Activated CD4-positive, alpha-beta T cell treated with anti-CD3 and anti-CD28 coated beads, Interleukin-10, Interleukin-2, amounts not matched to agents 100 ng/mL and 50 ng/mL, durations not matched to agents 16 hours and 8 hours (primary cell): ENCODE measurements at places on chromosomes 6 and 20.

GRCh38 chr6:31736021-31736767 is at the start of gene CLIC1:
Gene CLIC1, minus strand, starts transcription at chr6:31736530. Its CDS starts 230 bp downstream, at chr6:31736300.
- DNase-seq = peak; percentile 91

DNA sequence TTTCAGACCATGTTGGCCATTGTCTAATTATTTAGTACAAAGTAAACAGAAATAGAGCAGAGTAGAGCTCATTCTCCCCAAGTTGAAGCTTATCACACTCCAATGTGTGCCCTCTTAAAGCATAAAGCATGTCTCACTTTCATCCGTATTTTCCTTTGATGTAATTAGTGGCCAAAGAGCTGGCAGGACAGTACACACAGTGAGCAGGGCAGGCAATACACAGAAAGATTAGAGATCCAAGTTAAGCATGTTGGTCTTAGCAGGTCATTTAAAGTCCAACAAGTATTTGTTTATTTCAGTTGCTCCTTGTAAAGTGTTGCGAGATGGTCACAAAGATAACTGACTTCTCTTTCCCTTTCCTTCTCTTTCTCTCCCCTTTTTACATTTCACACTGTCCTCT is 47.2 kb downstream of the RFX6 start:
- no peak for DNase-seq

DNA sequence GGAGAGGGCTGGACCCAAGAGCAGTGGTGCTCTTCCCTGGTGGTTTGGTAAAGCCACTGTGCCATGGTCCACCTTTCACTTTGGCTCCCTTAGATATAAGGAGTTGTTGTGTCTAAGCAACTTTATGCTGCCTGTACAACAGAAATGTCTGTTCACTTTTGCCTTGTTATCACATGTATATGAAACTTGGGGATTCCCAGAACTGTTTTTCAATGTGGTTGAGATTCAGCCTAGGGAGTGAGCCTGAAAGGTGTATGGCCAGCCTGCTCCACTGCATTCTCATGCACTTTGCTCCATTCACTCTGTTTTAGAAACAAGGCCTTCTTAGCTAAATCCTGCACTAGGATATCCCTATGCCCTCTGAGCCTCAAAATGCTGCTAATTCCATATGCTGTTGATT is 234.5 kb upstream of the THEMIS start:
- DNase-seq = peak; percentile 7

GRCh38 chr20:25480797-25481196 is 73.3 kb downstream of the GINS1 start:
- DNase-seq = no peak

GRCh38 chr6:106135911-106136571 is 49.9 kb downstream of the PRDM1 start:
- no peak for DNase-seq

GRCh38 chr6:5215159-5215558 is 45.6 kb downstream of the LYRM4 start:
- DNase-seq = no peak

DNA sequence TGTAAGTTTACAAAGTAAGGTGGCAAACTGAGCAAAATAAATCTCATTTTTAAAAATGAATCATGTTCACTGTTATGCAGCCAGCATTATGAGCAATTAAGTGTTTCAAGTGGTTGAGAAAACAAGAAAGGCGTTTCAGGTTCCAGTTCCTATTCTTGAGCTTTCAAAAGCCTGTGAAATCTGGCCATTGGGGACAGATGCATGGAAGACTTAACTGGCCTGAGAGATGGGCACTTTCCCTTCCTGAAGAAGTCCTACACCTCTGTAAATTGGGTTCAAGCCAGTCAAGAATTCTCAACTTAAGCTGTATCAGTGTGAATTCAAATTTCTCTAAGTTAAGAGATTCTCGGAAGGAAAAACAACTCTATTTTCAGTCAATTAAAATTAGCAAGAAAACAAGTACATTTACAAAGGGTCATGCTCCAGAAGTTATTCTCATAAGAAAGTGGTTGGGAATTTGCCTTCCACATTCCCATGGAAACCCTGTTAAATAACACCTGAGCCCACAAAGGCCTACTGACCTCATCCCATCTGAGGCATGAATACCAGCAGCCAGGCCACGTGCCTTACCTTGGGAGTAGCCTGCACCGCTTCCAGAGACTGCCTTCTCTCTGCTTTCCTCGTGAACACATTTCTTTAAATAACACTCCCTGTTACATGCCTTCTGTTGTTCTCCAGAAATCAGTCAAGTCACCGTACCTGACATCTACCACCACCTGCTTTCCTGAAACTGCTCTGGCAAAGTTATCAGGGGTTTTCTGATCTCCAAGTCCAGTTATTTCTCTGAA is 19.4 kb downstream of the MAP3K5 start:
- no peak for DNase-seq

DNA sequence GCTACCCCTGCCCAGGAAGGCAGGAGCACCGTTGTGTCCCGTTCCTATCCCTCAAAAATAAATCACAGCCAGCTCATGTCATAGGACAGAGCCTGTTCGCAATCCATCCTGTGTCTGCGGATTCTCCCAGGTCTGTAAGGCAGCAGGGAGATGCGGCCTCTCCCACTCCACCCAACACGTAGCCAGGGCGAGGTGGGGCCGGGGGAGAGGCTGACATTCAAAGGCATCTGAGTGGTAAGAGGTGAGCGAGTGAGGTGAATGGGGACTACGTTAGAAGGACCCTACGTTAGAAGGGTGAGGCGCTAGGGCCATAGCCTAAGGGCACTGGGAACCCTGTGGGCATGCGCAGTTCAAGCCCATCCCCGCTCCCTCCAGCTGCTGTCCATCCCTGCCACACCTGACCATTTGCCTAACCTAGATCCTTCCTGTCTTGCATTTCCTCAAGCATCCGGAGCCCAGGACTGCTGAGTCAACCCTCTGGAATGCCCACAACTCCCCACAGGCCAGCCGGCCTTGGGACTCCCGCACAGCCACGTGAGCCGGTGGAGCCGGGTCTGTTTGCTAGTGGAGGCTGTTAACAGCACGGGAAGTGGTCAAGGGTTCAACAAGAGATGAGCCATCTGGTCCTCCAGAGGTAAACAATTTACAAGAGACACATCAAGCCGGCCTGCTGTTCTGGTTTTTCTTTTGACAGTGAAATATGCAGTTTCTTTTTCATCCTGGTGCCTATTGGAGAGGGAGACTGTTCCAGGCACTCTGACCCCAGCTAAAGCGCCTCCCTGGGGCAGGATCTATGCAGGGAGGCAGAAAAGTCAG is 45.9 kb downstream of the RIPOR3 start:
- DNase-seq = no peak

DNA sequence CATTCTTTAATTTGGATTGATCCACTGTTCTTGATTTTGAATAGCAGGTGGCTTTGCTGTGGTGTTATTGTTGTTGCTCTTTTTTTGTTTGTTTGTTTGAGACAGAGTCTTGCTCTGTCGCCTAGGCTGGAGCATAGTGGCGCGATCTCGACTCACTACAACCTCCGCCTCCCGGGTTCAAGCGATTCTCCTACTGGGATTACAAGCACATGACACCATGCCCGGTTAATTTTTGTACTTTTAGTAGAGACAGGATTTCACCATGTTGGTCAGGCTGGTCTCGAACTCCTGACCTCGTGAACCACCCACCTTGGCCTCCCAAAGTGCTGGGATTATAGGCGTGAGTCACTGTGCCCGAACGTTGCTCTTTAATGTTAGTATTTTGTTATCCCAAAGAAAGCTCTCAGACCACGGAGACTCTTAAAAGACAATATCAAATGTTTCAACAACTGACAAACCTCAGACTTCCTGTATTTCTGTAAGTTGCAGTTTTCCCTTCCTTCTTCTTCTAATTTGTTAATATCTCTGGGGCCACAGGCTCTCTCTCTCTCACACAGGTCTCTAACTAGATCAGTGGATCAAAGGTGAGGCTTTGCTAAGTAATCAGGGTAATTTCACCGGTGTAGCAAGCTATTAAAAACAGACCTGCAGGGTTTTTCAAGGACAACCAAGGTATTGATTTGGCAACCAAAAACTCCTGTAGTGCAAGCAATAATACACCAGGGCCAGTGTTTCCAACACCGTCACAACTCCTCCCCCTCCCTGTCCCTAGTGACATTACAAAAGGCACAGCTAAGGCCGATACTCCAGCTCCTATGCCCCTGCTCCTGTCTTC is 48.8 kb upstream of the ZNF217 start:
- peak; percentile 82 for DNase-seq

- no peak for DNase-seq
Observed at GRCh38 chr6:123808556-123808955, 4.9 kb downstream of the NKAIN2 start.

GRCh38 chr6:3287308-3287707 is 28.6 kb downstream of the PSMG4 start:
- no peak for DNase-seq

GRCh38 chr6:110523451-110524021 is 47.1 kb upstream of the SLC22A16 start:
- no peak for DNase-seq

DNA sequence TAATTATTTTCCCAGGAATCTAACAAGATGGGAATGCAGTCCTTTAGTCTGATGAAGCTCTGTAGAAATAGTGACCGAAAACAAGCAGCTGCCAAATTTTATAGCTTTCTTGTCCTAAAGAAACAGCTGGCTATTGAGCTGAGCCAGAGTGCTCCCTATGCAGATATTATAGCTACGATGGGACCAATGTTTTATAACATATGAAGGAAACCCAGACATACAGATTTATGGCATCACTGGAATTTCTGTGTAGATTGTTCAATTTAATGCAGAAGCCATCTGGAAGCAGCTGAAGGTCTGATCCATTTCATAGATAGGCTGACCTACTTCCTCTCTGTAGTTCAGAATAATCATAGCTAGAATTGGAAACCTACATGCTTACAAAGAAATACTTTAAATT is 11.8 kb upstream of the SNPH start:
- DNase-seq = no peak

DNA sequence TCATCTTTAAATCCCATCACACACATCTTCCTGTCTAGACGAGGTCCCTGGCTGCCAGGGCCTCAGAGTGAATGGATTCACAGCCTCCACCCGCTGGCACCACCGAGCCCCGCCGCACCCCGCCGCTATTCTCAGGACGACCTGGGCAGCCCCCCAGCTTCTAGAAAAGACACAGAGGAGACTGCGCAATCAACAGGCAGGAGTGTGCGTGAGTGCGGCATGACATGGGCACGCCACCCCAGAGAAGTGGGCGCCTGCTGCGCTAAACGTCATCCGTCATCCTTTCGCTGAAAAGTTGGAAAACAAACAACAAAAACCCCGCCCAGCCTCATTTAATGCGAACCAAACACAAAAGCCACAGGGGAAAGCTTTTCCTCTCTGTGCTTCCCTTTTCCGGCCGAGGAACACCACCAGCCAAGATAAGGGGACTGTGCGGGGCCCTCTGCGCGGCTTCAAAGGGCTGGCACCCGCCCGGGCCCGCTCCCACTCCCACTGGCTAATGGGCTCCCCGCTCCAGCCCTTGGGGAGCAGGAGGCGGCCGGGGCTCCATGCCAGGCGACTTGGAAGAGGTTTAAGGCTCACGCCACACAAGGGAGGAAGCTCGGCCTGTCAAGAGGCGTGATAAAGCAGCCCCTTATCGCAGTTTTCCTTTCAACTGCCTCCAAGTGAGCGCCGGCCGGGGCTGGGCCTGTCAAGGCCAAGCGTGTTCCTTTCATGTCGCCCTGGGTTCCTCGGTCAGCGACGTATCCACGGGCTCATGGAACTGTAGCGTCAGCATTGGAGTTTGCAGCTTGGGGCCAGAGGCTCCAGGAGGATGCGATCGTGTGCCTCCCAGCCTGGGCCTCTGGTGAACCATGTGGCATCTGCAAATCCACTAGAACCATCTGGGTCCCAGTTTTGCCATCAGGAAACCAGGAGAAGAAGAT is 50.1 kb downstream of the NFATC2 start:
- DNase-seq = no peak

- no peak for DNase-seq
Observed at GRCh38 chr6:66210964-66211363, 503.9 kb upstream of the EYS start.

GRCh38 chr6:68735866-68736265 is 100.8 kb downstream of the ADGRB3 start:
- DNase-seq = no peak

- DNase-seq = no peak
Observed at GRCh38 chr6:42190554-42191183, 4.1 kb downstream of the GUCA1B start.

- DNase-seq = no peak
Observed at GRCh38 chr6:14885498-14885897, 360.4 kb upstream of the JARID2 start.

DNA sequence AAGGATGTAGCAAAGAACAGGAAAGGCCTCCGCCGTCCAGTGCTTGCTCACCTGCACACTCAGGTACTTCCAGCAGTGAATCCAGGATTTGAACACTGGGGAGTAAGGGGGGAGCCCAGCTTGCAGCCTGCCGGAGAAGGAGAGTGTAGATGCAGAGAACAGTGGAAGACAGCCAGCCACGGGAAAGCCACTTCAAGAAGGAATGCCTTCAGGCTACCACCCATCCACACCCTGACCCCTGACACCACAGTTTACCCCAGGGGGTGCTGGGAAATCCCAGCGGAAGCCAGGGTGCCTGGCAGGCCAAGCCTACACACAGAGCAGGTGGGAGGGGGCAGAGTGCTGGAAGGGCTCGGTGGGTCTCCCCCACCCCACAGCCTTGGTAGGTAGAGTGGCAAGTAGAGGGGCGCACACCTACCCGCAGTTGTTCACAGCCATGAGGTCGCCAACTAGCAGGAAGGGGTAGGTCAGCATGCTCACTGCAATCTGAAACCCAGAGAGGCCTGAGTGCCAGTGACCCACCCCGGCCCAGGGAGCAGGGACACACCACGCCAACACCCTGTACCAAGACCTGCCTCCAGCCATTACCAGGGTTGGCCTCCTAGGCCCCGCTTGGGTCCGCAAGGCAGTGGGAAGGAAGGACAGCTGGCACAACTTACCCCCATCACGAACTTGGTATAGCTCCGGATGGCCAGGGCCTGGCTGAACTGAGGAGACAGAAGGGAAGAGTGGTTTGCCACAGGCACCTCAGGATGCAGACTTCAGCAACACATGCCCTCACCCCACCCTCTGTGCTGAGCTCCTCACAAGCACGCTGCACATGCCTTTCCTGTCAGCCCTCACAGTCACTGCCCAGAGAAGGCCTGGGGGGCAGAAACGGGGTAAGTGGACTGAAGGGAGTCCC is 15.7 kb downstream of the PI16 start:
- DNase-seq = no peak

GRCh38 chr6:68634726-68635411 is at the start of gene ADGRB3:
Gene ADGRB3, plus strand, starts transcription at chr6:68635282. Its CDS starts 3,394 bp downstream, at chr6:68638676.
- peak; percentile 31 for DNase-seq

DNA sequence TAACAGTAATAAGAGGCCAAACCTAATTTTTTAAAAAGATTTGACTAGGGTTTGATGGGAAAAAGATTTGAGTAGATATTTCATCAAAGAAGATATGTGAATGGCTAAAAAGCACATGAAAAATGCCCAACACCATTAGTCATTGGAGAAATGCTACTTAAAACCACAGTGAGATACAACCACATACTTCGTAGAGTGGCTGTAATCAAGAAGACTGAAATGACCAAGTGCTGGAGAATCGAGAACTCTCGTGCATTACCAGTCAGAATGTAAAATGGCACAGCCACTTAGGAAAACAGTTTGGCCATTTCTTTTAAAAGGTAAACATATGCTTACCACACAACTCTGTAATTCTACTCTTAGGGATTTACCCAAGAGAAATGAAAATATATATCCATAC is 175.5 kb downstream of the EYA2 start:
- DNase-seq = no peak
